ENCODE measurements at places on chromosomes 3 and 15.
A peak's percentile ranks its signal among the peaks of the same experiment; 100 is the strongest.

DNA sequence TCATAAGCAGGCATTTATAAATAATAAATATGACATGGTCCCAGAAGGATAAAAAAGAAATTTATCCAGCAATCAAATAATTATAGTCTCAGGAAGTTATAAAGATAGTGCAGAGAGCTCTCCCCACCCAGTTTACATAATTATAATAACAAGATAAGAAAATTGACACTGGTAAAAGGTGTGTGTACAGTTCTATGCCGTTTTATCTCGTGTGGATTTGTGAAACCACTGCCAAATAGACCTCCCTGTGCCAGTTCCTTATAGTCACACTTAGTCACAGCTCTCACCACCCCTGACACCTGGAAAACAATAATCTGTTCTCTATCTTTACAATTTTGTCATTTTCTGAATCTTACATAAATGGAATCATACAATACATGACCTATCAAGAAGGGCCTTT lies 320.1 kb downstream of the KBTBD8 start:
- no peak for DNase-seq

GRCh38 chr15:38555686-38556334 lies 8.8 kb downstream of the RASGRP1 start:
- peak; percentile 11 for DNase-seq

- DNase-seq: peak; percentile 93
These were observed 917 bp downstream of the LNP1 start for GRCh38 chr3:100402256-100402655.

DNA sequence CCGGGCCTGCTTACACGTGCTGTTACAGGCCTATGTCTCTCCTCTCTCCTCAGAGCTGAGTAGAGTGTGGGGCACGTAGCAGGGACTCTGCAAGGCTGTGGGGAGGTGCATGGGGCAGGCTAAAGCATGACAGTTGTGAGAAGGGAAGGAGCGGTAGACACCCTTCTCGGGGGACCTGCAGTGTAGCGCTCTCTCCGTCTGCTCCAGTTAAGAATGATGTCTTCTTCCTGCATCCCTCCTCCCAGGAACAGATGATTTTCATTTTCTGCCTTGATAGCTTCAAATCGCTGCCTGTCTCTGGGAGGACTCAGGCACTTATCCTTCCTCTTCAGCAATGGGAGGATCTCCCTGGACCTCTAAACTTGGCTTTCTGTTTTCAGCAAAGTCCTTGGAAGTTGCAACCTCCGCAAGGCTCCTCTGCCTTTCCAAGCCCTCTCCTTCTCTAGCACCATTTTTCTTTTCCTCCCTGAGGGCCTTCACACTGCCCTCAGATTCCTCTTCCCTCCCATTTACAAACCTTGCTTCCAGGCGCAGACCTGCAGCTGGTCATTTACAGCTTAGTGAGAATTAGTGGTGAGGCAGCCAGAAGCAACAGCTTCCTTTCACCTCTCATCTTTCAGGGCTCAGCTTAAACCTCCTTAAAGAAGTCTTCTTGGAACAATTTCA lies 23.4 kb upstream of the TLE3 start:
- no peak for DNase-seq

DNA sequence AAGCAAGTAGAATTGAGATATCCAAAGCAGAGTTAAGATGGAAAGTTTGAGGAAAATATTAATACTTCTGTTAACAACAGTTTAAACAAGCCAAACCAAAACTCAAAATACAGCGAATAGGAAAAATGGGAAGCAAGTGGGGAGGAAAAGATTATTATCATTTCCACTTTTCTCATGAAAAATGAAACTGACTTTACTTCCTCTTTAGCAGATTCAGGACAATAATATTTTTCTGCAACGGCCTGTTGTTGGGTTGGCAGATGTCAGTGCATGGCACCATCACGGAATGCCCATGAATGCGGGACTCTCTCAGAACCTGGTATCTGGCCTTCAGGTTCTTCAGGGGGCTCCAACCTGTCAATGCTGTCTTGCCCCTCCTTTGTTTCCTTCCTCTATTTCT lies 11.1 kb downstream of the ANKUB1 start:
- no peak for DNase-seq

GRCh38 chr3:53482227-53482626 lies 12.2 kb upstream of the CACNA1D start:
- no peak for DNase-seq

Measured in M059J (cell line).